ENCODE measurements at places on chromosomes 3 and 15.

GRCh38 chr3:23798876-23799275 lies 6.9 kb upstream of the UBE2E1 start:
- DNase-seq, result no peak

- no peak for DNase-seq
Measured at GRCh38 chr15:58513726-58514336, 82.0 kb downstream of the LIPC start.

DNA sequence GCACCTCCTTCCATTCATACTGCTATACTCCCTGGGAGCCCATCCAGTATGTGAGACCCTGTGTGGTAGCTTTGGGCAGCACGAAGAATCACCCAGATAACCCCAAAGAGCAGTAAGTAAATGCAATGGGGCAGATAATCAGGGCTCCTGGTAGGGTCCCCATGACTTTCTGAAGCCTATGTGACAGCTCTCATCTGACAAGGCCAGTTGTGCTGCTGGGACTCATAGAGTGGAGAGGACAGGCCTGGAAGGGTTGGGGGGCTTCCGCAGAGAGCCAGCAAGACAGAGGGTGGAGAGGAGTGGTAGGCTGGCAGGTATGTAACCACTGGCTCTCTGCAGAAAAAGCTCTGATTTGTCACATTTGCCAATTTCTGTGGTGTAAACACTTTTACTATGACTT lies 3.2 kb upstream of the SLC6A20 start:
- DNase-seq, result no peak

DNA sequence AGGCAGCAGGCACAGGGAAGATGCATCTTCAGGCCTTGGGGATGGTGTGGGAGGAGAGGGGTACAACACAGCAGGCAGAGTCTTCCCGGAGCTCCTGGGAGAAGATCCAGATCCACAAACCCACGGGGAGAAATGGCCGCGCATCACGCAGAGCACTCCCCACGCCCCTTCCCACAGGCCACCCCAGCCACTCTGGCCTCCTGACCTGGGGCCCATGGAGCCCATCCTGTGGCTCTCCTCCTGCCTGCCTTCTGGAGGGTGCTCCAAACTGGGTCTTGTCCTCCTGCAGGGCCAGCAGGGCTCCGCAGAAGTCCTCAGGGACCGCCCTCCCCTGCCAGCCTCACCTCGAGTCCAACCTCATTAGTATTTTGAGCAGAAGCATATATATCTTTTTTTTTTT lies 17.9 kb downstream of the CORO2B start:
- no peak for DNase-seq

DNA sequence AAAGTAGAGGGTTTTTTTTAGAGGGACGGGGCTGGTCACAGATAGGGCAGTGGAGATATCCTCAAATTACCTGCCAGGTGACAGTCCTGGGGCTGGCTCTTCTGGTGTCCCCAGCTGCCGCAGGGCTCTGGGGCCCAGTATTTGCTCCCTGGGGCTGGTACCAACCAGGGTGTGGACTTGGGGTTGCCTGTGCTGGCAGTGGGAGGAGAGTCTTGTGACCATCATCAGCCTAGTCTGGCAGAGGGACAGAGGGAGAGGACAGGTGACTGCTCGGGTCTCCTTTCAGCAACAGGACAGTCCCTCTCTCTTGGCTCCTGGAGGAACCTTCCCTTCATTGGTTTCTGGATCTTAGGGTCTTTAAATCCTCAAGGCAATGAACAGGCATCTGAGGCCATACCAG lies 7.9 kb upstream of the RPP14 start:
- no peak for DNase-seq

DNA sequence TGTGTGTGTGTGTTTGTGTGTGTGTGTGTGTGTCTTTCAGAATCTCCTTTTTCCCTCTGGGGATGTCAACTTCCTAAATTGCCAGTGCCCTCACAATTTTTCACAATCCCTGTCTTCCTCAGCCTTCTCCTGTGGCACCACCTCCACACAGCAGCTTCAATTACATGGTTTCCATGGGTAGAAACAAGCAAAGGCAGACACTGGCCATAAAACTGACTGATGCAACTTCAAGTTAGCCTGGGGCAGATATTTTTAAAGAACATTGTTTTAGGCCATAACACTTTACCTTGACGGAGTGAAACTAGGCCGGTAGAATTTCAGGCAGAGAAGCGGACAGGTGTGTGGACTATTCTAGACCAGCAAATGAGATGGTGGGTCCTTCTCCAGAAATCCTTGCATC lies 405.8 kb upstream of the SUCLG2 start:
- DNase-seq, result no peak

GRCh38 chr3:156389449-156389950 lies 165.4 kb downstream of the SSR3 start:
- no peak for DNase-seq

- DNase-seq, result no peak
Measured at GRCh38 chr3:42935472-42935871, 29.5 kb downstream of the ZNF662 start.

DNA sequence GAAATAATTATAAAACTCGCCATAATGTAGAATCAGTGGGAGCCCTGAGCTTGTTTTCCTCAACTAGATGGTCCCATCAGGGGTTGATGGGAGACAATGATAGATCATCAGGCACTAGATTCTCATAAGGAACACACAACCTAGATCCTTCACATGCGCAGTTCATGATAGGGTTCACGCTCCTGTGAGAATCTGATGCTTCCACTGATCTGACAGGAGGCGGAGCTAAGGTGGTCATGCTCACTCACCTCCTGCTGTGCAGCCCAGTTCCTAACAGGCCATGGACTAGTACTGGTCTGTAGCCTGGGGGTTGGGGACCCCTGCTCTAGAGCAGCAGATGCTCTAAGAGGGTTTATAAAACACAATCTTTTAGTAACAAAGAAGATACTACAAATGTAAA lies 183.6 kb downstream of the ANXA2 start:
- no peak for DNase-seq

DNA sequence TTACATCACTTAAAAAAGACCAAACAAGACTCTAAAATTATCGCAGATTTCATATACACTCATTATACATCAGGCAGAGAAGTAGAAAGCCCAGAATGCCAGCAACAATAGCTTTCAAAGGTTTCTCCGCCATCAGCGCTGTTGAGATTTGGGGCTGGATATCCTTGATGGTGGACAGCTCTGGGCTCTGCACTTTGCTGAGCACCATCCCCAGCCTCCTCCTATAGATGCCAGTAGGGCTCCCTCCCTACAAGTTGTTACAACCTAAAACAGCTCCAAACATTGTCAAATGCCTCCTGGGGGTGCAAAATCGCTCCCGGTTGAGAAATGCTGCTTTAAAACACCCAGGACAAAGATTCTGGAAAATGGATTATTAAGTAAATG lies 73.5 kb downstream of the ATP10A start:
- DNase-seq, result no peak

DNA sequence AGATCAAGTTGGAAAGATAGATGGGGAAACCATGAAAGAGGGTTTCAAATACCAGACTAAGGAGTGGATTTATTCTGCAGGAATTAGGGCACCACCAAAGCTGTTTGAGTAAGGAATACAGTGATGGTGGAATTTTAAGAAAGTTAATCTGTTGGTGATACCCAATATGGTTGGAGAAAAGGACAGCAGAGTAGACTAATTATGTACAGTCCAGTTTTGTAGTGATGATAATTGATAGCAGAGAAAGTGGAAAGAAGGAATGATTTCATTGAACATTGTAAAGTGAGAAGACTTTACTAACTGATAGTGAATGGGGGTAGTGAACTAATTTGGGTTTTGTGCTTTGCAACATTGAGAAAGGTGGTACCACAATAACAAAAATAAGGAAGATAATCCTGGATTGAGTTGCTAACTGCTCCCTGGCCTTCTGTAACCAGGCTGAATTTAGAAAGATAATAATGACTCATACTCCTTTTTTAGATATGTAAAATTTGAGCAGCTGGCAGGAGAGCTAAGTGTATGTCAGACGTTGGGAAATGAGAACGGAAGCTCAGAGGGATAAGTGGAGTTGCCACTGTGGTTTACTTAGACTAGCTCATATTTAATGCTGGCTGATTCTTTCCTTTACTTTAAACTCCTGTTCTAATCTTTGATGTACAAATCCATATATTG lies 16.9 kb downstream of the TCAIM start:
- DNase-seq, result no peak

- DNase-seq, result no peak
Measured at GRCh38 chr3:132135628-132136333, 101.0 kb upstream of the CPNE4 start.

GRCh38 chr3:123026565-123027291 lies 835 bp downstream of the SEMA5B start:
- no peak for DNase-seq

DNA sequence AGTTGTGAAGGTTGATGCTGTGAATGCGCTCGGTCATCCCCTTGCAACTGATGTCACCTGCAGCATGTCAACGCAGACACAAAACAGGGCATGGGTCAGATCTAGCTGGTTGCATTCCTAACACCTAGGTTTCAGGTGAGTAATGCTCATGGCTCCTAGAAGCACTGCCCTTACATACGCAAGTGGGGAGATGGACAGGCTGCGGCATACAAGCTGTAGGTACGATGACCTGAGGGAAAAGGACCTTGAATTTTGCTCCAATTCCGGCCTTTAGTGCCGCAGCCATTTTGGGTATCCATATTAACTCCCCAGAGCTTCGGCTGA lies 58.0 kb downstream of the TIGIT start:
- no peak for DNase-seq

GRCh38 chr3:58359621-58360020 lies 26.9 kb downstream of the PXK start:
- no peak for DNase-seq

All from NCI-H187 (cell line).